ENCODE measurements at places on chromosomes 1 and 21.
A peak's percentile ranks its signal among the peaks of the same experiment; 100 is the strongest.

- DNase-seq, result no peak
Observed at GRCh38 chr1:41629141-41629540, 144.7 kb upstream of the EDN2 start.

DNA sequence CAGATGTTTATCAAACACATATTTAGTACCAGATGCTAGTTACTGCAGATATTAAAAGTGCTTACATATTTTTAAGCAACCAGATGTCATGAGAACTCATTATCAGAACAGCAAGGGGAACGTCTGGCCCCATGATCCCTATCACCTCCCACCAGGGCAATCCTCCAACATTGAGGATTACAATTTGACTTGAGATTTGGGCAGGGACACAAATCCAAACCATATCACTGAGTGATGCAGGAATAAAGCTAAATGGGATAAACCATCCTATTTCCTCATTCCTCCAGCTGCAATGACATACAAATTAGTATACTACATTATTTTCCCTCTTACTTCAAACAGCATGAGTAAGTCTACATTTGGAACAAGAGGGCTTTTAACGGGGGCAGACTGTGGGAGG is 3.1 kb upstream of the KCNK2 start:
- no peak for DNase-seq

GRCh38 chr1:65230731-65231481 is 78.4 kb upstream of the DNAJC6 start:
- DNase-seq, result no peak

- DNase-seq, result no peak
Observed at GRCh38 chr1:191804311-191804710, 354.0 kb upstream of the RGS18 start.

- no peak for DNase-seq
Observed at GRCh38 chr1:13702425-13703127, 2.6 kb downstream of the PRDM2 start.

DNA sequence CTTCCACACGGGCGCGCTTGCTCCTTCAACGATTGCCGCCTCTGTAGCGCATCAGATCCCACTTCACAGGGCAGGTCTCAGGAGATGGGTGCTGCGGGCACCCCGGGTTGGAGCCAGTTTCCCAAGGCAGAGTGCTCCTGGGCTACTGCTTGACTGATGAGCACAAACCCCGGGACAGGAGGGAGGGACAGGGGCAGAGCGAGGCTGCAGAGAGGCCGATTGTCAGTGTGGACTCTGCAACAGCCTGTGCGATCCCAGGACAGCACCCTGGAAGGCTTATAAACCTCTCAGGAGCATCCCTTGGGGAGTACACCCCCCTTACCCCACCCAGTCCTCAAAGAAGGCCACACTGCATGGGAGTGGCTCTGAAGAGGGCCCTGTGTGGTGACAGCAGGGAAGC is 28.0 kb upstream of the BACE2 start:
- no peak for DNase-seq

- no peak for DNase-seq
Observed at GRCh38 chr1:31306278-31306677, 9.4 kb downstream of the ZCCHC17 start.

GRCh38 chr1:107016376-107016978 is 40.0 kb upstream of the PRMT6 start:
- no peak for DNase-seq

- no peak for DNase-seq
Observed at GRCh38 chr21:42550817-42551216, 37.2 kb downstream of the SLC37A1 start.

GRCh38 chr1:54962612-54963395 is 17.6 kb upstream of the TMEM61 start:
- DNase-seq, result no peak

GRCh38 chr1:178060789-178061556 is 32.9 kb upstream of the RASAL2 start:
- no peak for DNase-seq

DNA sequence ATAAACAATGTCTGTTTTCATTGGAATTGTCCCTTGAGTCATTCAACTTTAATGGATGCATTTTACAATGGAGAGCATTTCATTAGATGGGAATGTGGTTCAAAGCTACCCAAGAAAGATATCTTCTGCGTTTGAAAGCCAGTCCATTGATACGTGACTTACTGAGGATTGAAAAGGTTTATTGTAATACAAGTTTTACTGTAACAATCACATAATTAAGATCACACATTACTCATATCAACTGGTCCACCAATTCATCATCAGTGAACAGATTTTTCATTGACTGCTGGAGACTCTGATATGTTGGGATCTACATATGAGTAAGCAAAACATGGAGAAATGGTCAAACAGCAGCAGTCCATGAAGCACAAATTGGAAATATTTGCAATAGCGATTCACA is 32.8 kb downstream of the KRTAP24-1 start:
- no peak for DNase-seq

- DNase-seq, result no peak
Observed at GRCh38 chr1:96256130-96256790, 465.3 kb upstream of the PTBP2 start.

- DNase-seq, result no peak
Observed at GRCh38 chr1:28171246-28171645, 5.2 kb downstream of the PTAFR start.

DNA sequence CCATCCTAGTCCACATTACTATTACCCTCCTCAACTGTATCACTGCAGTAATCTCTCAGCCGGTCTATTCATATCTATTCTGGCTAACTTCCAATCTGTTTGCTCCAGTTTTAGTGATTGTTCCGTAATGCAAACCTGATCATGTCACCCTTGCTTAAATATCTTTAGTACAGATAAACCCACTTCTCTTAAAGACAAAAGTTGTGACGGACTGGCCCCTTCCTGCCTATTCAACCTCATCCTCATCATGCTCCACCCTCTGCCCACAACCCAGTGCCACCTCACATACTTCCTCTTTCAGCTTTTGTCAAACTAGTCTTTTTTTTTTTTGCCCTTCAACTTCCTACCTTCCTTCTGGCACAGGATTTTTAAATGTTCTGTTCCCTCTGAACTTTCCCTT is 2.8 kb upstream of the C1orf162 start:
- no peak for DNase-seq

DNA sequence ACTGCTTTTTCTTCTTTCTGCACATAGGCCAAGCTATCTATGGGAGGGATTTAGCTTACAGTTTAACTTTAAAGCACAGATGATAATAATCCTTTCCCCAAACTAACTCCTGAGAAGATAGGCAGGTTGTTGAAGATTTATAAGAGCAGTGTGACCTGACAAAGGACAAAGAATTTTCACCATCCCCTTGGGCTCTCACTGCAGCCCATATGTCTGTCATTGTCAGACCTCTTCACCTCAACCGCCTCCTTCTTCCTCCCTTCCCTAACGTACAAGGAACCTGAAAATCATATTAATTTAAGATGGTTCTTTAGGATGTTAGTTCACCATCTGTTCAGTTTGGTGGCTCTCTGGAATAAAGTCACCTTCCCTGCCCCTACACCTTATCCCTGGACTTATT is 5.0 kb downstream of the RNU1-2 start:
- no peak for DNase-seq

DNA sequence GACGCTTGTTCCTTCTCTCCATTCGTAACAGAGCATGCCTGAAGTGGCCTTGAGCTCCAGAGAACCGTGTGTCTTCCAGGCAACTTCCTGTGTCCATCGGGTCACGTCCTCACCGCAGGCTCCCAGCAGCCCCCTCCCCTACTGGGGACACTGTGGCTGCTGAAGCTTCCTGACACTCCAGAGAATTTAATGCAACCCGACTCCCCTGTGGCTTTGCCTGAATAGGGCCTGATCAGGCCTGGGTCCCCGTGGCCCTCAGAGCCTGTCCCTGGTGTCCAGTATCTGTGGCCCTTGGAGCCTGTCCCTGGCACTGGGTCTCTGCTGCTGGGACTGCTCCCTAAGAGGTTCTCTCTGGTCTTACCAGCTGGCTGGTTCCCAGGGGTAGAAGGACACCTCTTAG is 219.7 kb upstream of the VAMP3 start:
- no peak for DNase-seq

- no peak for DNase-seq
Observed at GRCh38 chr1:59125676-59126320, 171.1 kb upstream of the FGGY start.

- DNase-seq, result no peak
Observed at GRCh38 chr1:34603594-34603993, 151.3 kb upstream of the GJB5 start.

DNA sequence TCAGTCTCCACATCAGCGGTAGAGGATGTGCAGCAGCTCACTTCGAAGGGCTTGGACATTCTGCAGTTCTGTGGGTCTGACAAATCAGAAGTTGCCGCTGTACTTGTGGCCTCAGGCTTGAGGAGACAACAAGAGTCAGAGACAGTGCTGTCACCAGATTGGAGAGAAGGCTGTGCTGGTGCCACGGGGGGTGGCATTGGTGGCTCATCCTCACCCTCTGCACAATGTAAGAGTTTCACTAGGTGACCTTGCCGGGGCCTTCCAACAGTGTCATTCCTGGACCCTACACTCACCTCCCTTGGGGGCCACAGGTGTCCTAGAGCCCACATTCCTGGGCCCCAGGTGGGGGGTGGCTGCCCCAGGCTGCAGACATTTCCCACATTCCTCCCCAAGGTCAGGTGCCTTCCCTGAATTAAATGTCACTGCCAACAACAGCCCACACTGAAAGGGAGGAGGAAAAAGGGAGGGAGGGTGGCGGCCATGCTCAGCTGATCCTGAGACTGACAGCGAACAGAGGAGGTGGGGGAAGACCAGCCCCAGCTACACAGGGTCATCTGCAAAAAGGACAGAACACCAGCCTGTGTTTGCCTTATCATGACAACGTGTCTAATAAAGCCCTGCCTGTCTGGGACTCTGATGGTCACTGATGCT is 46.4 kb downstream of the TMCC2 start:
- no peak for DNase-seq

- DNase-seq, result peak; percentile 37
Observed at GRCh38 chr21:34582506-34583150, 32.3 kb downstream of the RCAN1 start.

GRCh38 chr1:65476327-65476726 is 55.9 kb downstream of the LEPR start:
- no peak for DNase-seq

DNA sequence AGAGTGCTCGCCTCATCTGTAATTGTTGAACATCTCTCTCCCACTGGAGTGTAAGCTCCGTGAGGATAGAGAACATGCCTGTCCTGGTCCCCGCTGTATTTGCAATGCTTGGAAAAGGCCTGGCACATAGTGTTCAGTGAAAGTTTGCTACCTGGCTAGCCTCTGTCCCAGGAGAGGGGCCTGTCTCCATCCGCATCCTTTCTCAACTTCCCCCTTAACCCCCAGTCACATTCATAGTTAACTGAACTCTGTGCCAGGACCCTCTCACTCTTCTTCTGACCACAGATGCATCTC is 15.2 kb downstream of the SPOCD1 start:
- no peak for DNase-seq

GRCh38 chr1:56065729-56066128 is 513.6 kb downstream of the PLPP3 start:
- no peak for DNase-seq

DNA sequence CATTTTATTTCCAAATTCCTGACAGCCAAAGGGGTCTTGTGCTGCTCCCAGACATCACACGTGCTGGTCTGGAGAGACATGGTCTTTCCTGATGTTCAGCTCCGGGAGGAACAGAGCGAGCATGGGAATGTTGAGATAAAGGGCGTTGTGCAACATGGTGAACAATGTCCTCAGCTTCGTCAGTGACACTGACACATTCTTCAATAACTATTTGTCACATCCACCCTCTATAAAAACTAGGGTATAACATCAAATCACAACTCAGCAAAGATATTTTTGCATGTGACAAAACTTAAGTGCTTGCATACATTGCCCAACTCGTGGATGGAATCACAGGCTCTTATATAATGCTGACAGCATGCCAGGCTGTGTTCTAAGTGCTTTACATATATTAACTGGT is 42.4 kb upstream of the GRHL3 start:
- DNase-seq, result no peak

DNA sequence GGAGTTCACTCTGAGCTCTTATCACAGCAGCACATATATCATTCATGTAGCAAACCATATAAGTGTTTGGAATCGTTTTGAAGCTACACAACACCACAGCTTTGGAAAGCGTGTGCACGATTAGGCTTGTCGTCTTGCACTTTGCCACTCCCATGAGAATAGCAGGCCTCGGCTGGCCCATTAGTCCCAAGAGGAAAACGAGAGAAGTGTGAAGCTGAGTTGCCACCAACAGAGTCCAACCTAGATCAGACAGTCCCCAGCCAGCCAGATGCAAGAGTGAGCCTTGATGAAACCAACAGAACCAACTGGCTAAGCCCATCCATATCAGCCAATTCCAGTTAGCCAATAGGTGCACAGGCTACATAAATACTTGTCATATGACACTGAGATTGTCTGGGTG is 238.4 kb downstream of the C1orf94 start:
- DNase-seq, result no peak

DNA sequence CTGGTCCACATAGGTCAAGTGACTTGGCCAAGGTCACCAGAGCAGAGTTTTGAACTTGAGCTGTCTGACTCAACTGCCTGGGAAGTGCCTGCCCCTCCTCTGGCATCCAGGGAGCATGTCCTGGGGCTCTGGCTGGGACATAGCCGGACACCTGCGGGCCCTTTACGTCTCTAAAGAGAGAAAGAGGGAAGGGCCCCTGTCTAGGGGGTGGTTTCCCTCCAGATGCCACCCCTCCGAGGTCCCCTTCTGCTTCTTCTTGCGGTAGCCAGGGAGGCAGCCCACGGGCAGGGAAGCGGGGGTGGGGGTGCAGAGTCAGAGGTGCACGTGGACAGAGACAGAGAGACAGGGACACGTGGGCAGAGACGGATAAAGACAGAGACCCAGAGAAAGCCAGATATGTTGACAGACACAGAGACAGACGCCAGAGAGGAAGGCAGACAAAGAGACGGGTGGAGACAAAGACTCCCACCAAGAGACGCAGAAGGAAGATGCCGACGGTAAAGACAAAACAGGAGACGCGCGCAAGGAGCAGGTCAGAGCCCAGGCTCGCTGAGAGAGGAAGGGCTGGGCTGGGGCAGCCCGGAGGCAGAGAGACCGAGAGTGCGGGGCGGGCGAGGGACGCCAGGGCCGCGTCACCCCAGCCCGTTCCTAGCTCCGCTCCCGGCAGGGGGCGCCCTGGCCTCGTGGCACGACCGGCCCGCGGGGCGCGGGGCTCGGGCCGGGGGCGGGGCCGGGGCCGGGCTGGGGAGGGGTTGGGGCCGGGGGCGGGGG is 458 bp upstream of the ALPL start:
- peak; percentile 51 for DNase-seq

GRCh38 chr1:201649761-201650622 is 111.1 kb downstream of the NAV1 start:
- peak; percentile 69 for DNase-seq

- DNase-seq, result no peak
Observed at GRCh38 chr1:8203056-8203455, 114.9 kb upstream of the SLC45A1 start.

DNA sequence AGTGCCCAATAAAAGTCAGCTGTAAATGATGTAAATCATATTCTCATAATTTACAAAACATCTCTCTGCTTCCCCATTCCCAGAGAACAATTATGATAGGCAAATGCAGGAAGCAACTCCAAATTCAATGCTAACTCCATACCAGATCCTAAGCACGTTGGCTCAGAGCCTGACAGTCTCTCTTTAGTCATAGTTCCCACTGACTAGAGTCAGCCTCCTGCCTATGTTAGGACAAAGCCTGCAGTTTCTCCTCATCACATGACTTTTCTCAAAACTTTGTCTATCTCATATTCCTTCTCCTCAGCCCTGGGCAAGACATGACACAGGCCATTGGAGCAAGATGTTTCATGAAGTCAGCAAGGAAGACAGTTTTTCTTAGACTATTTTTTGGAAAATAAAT is 101.5 kb upstream of the COL24A1 start:
- DNase-seq, result no peak

- DNase-seq, result no peak
Observed at GRCh38 chr1:87330057-87330884, 1.6 kb downstream of the LMO4 start.
